ENCODE measurements at places on chromosomes 13 and 19.
A peak's percentile ranks its signal among the peaks of the same experiment; 100 is the strongest.

DNA sequence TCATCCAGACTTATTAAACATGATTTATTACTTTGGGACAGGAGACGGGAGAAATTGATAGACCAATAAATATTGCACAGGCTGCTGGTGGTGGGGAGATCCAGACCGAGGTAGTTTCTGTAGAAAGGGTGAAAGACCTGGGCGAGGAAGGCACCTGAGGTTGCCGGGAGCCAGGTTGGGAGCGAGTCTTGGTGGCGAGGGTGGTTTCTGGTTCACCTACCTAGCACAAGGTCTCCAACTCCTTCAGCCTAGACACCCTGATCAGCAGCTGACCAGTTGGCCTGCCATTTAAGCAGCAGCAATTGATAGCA lies 7.0 kb downstream of the EMP3 start:
- DNase-seq, result no peak

DNA sequence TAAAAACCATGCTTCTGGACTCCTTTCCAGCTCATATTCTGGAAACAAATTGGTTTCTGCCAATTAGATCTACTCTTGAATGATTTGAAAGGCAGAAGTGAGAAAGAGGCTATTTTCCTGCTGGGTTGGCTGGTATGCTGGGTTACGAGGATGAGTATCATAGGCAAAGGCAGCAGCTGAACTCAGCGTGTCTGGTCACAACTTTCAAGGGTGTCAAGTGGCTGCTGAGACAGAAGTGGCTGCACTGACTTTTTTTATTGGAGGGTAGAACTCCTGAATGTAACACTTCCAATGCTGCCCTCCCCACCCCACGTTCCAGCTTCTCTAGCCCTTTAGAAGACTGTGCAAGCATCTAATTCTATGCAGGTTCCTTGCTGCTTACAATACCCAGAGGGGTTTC lies 8.3 kb upstream of the DZIP1 start:
- no peak for DNase-seq

DNA sequence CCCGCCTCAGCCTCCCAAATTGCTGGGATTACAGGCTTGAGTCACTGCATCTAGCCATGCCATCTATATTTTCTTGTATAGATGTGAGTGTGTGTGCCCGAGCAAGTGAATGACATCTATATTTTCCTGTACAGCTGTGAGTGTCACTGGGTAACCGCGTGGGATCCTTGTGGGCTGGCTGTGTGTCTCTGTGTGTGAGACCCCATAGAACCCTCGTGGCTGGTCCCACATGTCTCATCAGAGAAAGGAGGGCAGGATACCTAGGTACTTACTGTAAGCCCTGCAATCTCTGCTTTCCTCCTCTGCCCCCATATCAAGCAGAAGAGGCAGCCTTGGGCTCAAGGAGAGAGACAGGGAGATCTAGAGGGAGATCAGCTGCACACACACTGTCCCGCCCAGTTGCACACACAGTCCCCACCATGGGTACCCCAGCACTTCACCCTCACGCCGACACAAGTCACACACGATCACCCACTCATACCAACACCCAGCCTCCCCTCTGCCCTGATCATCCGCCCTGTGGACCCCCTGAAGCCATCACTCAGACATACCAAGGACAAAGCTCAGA lies 655 bp downstream of the DENND1C start:
- DNase-seq, result peak; percentile 30

GRCh38 chr13:24684600-24684998 lies 4.4 kb downstream of the ATP12A start:
- DNase-seq, result no peak

- DNase-seq, result peak; percentile 76
Observed at GRCh38 chr19:9586764-9587163, 2.5 kb upstream of the ZNF121 start.

Measured in CD4-positive, alpha-beta T cell treated with Interleukin-1 beta for 1 hour (primary cell).